Omental fat pad (tissue), 4 donors: ENCODE measurements at places on chromosomes 2 and 18. TPM values are rescaled to one million over a fixed set of nuclear protein-coding genes. Genes with fewer than 3 reads are reported as not detected.

The LYG2 gene
- not detected for total RNA-seq

The MRPL44 gene
- total RNA-seq, result 20.3 TPM

The RFX8 gene
- total RNA-seq, result 3.9 TPM

The IL36RN gene
- not detected for total RNA-seq

The SERPINB4 gene
- not detected for total RNA-seq

The MIB1 gene
- 26.4 TPM for total RNA-seq

The ZNF385B gene
- not detected for total RNA-seq

The CDH20 gene
- total RNA-seq, result 3.7 TPM

The RRM2 gene
- total RNA-seq, result 9.8 TPM

The PAX8 gene
- 4.7 TPM for total RNA-seq

The TWSG1 gene
- total RNA-seq, result 30.4 TPM

The IL1R2 gene
- total RNA-seq, result 207 TPM

The MBD1 gene
- 57.9 TPM for total RNA-seq

DNA sequence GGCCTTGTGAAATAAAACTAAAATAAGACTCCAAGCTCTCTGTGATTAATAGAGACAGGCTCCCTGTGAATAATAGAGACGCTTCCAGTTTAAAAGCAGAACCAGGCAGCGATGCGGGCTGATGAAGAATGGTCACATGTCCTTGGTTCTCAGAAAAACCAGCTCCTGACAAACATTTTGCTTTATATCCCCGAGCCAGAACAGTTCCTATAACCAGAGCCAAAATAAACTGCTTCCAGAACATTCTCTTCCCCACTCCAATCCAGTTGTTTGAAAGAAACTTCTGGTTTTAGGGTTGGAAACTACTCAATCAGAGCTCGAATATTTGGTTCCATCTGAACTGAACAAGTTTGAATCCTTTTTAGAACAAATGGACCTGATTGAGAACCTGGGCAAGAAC lies 213.7 kb downstream of the TSN start:
- no peak for DNase-seq

- no peak for DNase-seq
Measured at GRCh38 chr2:112886291-112886690, 24.7 kb upstream of the IL37 start.

DNA sequence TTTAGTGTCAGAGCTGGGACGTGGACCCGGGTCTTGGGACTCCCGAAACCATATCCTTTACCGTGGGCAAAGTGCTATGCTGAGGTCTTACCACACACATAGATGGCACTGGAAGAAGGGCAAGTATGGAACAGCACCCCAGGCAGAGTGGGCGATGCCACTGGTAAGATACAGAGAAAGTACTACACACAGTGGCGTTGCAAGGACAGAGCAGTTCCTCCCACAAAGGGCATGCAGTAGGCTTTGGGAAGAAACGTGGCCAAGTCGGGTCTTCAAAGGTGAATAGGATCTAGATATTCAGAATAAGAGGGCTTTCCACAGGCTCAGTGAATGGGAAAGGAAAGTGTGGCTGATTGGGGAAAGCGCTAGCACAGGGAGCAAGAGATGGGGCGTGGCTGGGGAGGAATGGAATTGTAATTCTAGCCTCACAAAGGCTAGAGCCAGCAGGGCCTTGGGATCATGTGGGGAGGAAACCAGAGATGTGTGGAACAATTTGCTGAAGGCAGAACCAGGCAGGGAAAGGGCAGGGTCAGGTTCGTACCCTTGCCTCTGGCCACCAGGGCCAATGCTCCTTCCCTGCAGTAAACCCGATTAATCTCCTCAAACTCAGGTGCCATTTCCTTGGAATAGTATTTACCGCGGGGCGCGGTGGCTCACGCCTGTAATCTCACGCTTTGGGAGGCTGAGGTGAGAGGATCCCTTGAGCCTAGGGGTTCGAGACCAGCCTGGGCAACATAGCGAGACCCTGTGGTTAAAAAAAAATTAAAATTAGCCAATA lies 36.0 kb downstream of the PCBP1 start:
- peak; percentile 23 for DNase-seq

GRCh38 chr2:206150168-206150567 lies 9.1 kb downstream of the NDUFS1 start:
- DNase-seq, result no peak

- no peak for DNase-seq
Measured at GRCh38 chr2:9739531-9739964, 103.7 kb upstream of the TAF1B start.

DNA sequence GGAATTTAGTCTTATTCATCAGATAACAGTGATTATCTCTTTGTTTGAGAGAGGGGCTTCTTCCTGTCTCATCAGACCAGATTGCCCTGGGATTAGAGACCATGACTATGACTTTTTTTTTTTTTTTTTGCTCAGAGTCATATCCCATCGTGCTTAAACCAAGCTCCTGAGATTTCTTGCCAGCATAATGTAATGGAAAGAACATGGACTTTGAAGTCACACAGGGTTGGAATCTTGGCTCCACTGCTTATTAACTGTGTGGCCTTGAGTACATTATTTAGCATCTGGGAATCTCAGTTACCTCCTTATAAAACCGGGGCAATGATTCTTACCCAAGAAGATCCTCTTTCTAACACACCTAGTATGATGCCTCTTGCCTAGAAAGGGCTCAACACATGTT lies 268.3 kb downstream of the DYSF start:
- no peak for DNase-seq

DNA sequence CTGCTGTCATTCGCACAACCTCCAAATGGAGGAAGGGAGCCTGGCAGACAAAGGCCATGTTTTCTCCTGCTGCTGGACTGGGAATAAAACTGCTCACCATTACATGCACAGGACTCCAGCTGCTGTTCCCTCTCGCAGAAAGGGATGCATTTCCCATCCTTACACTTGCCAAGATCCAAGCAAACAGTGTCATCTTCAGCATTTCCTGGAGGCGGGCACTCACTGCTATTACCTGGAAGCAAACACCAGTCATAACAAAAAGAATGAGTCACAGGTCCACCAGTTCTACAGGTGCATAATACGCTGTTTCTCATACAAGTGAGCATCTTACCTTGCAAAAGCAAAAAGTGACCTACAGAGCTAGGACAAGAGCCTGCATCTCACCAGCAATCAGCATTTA lies 22.7 kb downstream of the IAH1 start:
- no peak for DNase-seq

GRCh38 chr2:240579771-240580614 lies 6.5 kb upstream of the CAPN10 start:
- peak; percentile 32 for DNase-seq

- DNase-seq, result no peak
Measured at GRCh38 chr2:233037078-233037477, 4.6 kb downstream of the NEU2 start.

GRCh38 chr2:3481736-3482362 lies 37.5 kb downstream of the ADI1 start:
- no peak for DNase-seq

DNA sequence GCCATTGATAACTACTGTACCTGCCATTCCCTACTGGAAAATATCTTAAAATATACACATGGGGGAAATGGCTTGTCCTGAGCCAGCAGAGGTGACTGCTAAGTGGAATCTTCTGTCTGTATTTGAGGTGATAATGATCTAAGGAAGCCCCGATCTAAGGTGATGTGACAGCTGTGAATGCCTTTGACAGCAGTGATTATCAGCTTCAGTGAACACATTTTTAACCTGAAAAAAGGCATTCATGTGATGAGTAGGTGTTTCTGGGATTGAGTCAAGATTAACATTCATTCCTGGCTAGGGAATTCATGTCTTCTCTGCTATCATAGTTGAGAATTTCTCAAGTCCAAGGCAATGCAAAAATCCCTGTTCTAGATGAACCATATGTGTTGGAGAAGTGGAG lies 9.1 kb upstream of the MAPRE2 start:
- no peak for DNase-seq

DNA sequence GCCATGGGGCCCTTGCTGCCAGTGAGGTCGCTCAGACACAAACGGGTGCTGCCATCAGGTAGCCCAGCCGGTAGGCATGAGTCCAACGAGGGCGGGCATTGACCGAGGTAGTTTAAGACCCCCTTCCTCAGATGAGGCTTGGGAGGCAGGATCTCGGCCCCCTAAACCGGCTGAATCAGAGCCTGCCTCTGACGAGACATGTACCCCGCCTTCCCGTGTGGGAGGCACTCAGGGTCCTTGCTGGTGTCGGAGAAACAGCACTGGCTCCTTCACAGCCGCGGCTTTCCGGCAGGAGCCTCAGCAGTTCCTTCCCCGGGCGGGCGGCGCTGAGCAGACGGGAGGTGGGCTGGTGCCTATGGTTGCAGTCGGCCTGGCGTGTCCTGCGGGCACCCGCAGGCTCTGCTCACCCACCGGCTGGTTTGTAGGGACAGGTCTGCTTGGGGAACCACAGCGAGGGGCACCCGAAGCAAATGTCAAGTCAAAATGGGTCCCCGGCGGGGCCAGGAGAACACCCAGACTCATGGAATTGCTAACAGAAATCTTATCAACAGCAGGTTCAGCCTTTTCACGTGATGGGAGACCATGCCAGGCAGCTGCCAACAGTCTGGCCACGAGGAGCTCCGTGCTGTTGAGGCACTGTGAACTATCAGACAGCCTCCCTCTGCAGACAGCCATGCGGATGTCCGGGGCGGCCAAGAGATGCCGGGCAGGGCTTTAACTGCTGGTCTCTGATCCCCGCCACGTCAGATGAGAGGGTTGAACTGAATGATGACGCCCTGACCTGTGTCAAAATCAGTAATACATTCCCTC lies 2.8 kb downstream of the KCNG2 start:
- DNase-seq, result no peak

- no peak for DNase-seq
Measured at GRCh38 chr2:236552212-236552542, 17.4 kb upstream of the ACKR3 start.

- peak; percentile 42 for DNase-seq
Measured at GRCh38 chr18:49849331-49850217, 36.2 kb upstream of the ACAA2 start.

- DNase-seq, result no peak
Measured at GRCh38 chr2:41701231-41701630, 346.6 kb upstream of the PKDCC start.

DNA sequence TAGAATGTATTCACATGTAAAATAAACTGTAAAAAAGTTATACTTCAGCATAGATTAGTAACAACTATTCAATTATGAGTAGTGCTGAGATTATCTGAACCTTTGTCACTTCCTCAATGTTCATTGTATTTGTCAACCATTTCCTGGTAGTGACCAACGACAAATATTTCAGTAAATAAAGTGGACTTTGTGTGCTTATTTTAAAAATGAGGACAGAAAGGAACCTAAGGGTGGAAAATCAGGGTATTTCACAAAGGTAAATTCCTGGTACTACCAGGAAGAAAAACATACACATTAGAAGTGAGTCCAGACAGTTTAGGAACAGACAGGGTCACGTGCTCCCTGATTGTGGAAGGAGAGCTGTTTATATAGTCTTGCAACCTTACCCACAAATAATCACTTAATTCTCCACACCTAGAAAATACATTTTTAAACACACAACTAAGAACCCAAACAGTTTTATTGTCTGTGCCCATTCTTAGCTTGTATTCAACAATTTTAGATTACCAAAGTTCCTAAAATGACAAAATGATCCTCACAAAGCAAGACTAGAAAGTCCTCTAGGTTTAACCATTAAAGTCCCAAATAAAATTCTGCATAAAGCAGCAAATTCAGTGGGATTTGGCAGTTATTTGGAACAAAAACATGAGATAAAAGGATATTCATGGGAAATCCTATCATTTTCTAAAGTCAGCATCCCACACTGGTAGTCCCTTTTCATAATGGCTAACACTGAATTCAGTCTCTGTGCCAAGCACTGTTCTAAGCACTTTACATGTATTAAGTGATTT lies 28.2 kb downstream of the PELI1 start:
- DNase-seq, result no peak

DNA sequence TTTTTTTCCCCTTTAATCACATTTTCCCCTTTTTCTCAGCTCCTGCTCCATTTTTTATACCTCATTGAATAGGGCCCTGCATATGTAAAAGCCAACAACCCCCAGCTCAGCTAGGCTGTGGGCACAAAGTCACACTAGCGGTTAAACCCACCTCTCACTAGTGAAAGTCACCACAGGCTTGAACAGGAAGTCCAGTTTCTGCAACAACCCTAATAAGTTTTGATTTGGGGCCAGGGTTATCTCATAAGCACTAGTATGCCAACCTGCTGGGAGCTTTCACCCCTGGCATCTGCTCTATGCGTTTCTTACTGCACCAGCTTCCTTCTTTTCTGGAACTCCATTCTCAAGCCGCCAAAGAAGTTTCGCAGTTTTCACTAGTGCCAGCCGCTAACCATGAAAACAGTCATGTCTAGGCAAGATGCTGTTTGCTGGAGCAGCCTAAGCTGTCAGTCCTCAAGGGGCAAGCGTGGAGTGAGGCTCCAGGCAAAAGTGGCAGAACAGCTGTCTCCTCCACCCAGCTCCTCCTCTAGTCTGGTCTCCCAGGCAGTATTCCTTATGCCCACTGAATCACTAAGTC lies 197.0 kb upstream of the MEIS1 start:
- no peak for DNase-seq
